Trophoblast cell (in vitro differentiated cells and primary cell): ENCODE measurements at places on chromosomes 5 and 9.

- H3K4me3 ChIP-seq: no peak overlapping the region
- H3K27me3 ChIP-seq: no peaks in the 10 kb centered on the region
- H3K36me3 ChIP-seq: no peaks in the 10 kb centered on the region
- peak; percentile 25 for DNase-seq
- peaks cover 8% of the 10 kb centered on the region for H3K4me1 ChIP-seq
- H3K27ac ChIP-seq: peak overlapping the region; percentile 6
Measured at GRCh38 chr5:124906339-124907097, 160.1 kb upstream of the ZNF608 start.

- no peaks in the 10 kb centered on the region for H3K27me3 ChIP-seq
- H3K4me1 ChIP-seq: no peaks in the 10 kb centered on the region
- no peak overlapping the region for H3K4me3 ChIP-seq
- H3K27ac ChIP-seq: no peak overlapping the region
Measured at GRCh38 chr9:108838017-108838416, 17.8 kb downstream of the ACTL7B start.

DNA sequence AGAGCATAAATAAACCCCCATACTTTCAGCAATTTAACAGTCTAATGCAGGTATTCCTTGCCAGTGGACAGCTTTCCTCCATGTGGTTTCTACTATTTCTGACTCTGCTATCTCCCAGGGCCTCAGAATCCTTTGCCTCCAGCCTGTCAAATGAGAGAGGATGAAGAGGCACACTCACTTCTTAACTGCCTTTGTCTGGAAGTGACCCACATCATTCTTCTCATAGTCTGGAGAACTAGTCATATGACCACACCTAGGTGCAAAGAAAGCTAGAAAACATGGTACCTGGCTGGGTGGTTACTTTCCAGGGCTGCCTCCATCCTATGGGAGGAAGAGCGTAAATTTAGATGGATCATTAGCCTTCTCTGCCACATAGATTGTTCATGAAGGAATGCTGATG lies 22.5 kb downstream of the PALM2AKAP2 start:
- H3K4me1 ChIP-seq: peaks cover 9% of the 10 kb centered on the region
- peak; percentile 80 for DNase-seq
- H3K36me3 ChIP-seq: no peaks in the 10 kb centered on the region
- H3K4me3 ChIP-seq: no peak overlapping the region

GRCh38 chr9:13141629-13142028 lies 137.9 kb downstream of the MPDZ start:
- H3K4me1 ChIP-seq: peaks cover 7% of the 10 kb centered on the region
- H3K27ac ChIP-seq: no peak overlapping the region

DNA sequence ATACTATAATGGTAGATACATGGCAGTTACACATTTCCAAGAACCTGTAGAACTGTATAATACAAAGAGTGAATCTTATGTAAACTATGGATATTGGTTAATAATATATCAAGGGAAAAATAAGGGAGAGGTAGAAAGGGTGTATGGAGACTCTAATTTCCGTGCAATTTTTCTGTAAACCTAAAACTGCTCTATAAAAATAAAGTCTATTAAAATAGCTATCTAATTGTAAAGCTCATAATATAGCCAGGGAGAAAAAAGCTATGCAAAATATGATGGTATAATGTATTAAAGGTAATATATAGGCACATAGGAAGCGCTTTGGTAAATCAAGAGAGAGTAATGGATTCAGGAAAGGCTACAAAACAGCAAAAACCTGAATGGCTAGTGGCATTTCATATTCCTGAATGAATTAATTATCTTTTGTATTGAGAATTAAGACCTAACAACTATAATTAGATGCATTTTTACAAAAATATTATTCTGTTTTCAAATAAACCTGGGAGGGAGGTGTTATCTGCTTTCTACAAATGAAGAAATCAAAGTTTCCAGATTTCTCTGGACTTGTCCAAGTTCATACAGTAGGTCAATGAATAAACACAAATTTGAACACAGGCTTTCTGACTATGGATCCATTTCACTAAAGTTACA lies 22.8 kb downstream of the ANXA1 start:
- no peaks in the 10 kb centered on the region for H3K36me3 ChIP-seq
- H3K27ac ChIP-seq: no peak overlapping the region
- no peaks in the 10 kb centered on the region for H3K27me3 ChIP-seq
- H3K4me1 ChIP-seq: no peaks in the 10 kb centered on the region
- H3K4me3 ChIP-seq: no peak overlapping the region

GRCh38 chr5:43231977-43232376 lies 40.0 kb downstream of the NIM1K start:
- no peak for DNase-seq
- no peak overlapping the region for H3K27ac ChIP-seq
- no peaks in the 10 kb centered on the region for H3K4me1 ChIP-seq
- no peaks in the 10 kb centered on the region for H3K27me3 ChIP-seq
- H3K4me3 ChIP-seq: no peak overlapping the region

DNA sequence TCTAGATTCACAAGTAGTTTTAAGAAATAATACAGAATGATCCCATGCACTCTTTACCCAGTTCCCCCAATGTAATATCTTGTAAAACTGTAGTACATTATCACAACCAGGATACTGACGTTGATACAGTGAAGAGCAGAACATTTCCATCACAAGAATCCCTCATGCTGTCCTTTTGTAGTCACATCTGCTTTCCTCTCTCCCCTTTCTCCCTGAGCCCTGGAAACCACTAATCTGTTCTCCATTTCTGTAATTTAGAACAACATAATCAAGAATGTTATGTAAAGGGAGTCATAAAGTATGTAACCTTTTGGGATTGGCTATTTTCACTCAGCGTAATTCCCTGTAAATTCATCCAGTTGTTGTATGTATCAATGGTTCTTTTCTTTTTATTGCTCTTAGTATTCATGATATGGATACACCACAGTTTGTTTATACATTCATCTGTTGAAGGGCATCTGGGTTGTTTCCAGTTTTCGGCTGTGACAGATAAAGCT lies 61.1 kb downstream of the ERCC6L2 start:
- H3K4me1 ChIP-seq: no peaks in the 10 kb centered on the region
- H3K36me3 ChIP-seq: peaks cover 2% of the 10 kb centered on the region
- H3K27ac ChIP-seq: no peak overlapping the region
- no peak for DNase-seq

DNA sequence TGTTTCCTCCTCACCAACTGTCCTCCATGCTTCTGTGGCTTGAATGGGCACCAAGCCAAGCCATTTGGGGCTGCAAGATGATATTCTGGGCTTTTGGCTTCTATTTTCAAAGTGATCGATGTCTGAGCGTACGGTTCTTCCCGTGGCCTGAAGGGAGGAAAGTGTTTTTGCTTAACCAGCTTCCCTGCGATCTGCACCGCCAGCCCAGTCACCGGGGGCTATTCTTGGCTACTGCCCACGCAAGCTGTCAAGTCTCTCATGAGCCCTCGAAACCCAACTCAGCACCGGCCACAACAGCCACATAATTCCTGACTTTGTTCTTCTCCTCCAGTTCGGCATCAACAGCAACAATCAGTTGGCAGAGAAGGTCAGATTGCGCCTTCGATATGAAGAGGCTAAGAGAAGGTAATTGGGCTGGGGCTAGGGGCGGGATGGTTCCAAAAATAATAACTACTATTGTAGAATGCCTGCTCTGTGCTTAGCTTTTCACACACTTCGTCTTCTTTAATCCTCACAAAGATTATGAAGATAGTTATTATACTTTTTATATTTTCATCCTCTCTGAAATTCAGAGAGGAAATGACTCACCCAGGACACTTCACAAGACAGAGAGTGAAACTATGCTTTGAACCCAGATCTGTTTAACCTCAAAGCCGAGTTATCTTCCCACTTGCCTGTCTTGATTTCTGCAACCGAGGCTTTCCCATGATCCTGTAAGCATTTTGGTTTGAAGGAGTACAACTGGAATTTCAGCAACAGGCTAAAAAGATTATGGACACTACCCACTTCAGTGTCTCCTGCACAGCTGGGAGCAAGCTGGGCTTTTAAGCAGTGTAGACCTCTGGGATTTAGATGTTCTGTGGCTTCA lies 76.4 kb upstream of the RARS1 start:
- H3K27me3 ChIP-seq: no peaks in the 10 kb centered on the region
- no peak for DNase-seq
- H3K4me1 ChIP-seq: peaks cover 11% of the 10 kb centered on the region
